HT-29 (cell line): ENCODE measurements at places on chromosomes 1 and 21.

- no peak for DNase-seq
Measured at GRCh38 chr1:225937048-225937968, 3.7 kb downstream of the LEFTY2 start.

DNA sequence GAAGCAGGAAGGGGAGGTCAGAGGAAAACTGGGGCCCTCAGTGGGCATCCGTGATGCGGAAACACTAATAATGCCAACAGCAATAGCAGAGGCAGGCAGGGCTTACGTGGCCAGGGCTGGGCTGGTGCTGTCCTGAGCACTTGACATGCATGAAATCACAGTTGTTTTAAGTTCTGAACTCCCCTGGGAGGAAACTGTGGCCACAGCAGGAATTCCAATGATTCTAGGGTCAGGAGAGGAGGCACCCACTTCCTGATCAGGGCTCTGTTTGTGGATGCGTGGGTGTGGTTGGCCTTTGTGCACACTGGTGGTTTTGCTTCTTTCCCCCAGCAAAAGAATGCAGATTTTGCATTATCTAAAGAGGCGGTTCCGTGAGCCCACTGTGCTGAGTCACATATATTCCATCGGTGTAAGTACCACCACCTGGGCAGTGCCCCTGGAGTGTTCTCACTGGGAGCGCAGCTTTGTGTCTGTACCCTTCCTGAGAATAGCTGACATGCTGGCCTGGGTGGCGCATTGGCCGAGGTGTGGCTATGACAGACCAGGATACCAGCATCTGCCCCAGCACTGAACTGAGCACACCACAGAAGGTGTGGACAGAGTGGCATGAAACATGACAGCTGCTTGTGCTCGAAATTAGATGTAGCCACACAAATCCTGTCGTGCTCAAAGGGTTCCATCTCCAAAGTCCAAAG lies 71.0 kb downstream of the PDE9A start:
- DNase-seq = peak; percentile 82

GRCh38 chr21:44473915-44474555 lies 18.7 kb downstream of the LRRC3 start:
- no peak for DNase-seq

DNA sequence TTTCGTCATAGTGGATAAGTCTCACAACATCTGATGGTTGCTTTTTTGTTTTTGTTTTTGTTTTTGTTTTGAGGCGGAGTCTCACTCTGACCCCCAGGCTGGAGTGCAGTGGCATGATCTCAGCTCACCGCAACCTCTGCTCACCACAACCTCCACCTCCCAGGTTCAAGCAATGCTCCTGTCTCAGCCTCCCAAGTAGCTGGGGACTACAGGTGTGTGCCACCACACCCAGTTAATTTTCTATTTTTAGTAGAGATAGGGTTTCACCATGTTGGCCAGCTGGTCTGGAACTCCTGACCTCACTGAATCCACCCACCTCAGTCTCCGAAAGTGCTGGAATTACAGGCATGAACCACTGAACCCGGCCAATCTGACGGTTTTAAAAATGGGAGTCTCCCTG lies 109.2 kb downstream of the RERE start:
- no peak for DNase-seq

GRCh38 chr1:17586172-17586964 lies 46.9 kb downstream of the ARHGEF10L start:
- DNase-seq = peak; percentile 49

GRCh38 chr1:224615861-224616755 lies at the start of gene CNIH3:
Gene CNIH3, plus strand, starts transcription at chr1:224616317. Its CDS starts 858 bp downstream, at chr1:224617175.
- DNase-seq = no peak

DNA sequence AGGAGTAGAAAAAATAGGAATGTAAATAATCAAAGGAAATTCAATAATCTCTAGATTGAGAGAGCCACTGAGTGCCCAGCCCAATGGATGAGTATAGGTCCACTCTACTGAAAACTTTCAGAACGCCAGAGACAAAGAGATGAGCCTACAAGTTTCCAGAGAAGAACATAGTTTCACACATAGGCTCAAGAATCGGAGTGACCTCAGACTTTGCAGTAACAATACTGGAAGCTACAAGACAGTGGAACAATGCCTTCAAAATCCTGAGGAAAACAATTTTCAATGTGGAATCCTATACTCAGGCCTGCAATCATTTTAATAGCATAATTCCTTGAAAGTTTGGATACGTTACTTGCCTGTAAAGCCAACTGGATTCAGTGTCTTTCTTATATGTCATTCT lies 11.0 kb downstream of the GJA4 start:
- no peak for DNase-seq

DNA sequence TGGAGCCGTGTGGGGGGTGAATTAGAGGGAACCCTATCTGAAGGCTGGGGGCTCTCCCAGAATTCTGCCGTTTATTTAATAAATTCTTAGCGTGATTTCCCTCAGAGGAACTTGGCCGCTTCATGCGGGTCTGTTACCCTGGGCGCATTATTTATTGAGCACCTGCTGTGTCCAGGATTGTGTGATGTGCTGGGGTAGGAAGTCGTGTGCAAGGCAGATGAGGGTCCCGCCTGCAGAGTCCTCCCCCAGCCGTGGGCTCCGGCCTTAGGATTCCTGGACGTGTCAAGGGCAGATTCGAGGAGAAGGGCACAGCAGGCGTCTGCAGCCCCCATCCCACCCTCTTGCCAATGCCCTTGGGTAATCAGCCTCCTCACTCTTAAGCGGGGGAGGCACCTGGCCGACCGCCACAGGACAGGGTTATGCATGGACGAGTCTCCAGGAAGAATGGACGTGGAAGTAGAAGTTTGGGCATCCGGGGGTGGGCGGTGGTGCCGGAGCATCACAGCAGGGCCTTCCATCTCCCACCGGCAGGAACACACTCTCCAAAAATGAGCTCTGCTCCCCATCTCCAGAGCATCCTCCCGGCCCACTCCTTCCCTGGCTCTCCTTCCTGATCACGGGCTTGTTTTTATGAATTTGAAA lies 233.3 kb upstream of the C1orf174 start:
- DNase-seq = no peak

- DNase-seq = no peak
Measured at GRCh38 chr1:226212545-226212944, 10.9 kb upstream of the MIXL1 start.

GRCh38 chr1:24382165-24382577 lies 31.4 kb downstream of the STPG1 start:
- DNase-seq = no peak

GRCh38 chr1:248627971-248628844 lies 6.7 kb downstream of the OR2T11 start:
- no peak for DNase-seq

GRCh38 chr1:245156041-245156735 lies 1.4 kb downstream of the KIF26B start:
- peak; percentile 83 for DNase-seq
